ENCODE measurements at places on chromosomes 12 and 14. TPM values are rescaled to one million over a fixed set of nuclear protein-coding genes. Genes with fewer than 3 reads are reported as not detected.

CIROP gene
- total RNA-seq, result not detected

HRK gene
- total RNA-seq, result not detected

KLRK1 gene
- total RNA-seq, result 7.9 TPM

FICD gene
- 11.3 TPM for total RNA-seq

MORN3 gene
- total RNA-seq, result not detected

KLHL33 gene
- total RNA-seq, result not detected

CACNA1C gene
- 16.2 TPM for total RNA-seq

KCNK13 gene
- total RNA-seq, result not detected

SLC25A21 gene
- total RNA-seq, result not detected

GRCh38 chr14:105467249-105467941, 7.2 kb upstream of the CRIP2 start:
- no peak for DNase-seq

DNA sequence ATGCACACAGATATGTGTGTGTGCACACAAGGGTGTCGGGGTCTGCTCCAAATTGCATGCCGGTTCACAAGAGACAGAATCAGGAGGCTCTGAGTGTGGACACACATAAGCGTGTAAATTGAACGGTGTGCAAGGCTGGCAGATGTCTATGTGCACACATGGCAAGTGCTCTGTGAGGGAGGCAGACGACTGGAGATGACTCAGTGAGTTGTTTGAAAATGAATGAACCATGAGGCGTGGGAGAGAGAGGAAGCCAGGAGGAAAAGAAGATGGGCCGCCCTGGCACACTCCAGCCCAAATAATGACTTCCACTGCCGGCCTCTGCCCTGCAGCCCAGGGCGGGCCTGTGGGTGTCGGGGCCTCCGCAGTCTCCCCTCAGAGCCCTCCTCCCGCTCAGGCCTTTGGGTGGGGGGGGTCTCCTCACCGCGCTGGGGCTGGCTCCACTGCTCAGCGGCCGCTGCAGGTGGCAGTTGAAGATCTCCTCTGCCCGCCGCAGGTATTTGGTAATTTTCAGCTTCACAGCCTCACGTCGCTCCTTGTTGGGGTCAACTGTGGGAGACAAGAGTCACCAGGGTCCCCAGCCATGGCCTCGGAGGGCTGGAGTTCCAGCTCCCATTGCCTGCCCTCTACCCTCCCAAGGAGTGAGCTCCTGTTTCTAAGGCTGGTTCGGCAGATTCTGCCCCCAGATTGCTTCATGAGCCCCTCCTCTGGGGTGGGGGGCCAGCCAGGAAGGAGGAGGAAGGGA, 3.5 kb downstream of the RPS6KL1 start:
- DNase-seq, result peak; percentile 38

DNA sequence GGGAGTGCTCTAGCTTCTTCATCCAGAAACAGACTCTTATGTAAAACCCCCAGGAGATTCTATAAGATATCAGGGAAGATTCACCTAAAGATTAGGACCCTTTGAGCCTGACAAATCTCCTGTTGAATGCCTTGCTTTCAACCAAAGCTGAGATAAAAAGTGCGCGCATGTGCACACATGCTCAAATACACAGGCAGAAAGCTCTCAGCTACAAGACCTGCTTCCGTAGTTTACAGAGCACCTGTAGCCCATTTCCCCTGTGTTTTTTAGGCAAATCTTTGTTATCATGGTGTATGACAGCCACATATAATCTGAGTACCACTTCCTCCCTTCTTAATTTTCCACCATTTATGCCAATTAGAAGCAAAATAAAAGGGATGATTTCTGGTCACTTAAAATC, 866.9 kb downstream of the NRXN3 start:
- no peak for DNase-seq

DNA sequence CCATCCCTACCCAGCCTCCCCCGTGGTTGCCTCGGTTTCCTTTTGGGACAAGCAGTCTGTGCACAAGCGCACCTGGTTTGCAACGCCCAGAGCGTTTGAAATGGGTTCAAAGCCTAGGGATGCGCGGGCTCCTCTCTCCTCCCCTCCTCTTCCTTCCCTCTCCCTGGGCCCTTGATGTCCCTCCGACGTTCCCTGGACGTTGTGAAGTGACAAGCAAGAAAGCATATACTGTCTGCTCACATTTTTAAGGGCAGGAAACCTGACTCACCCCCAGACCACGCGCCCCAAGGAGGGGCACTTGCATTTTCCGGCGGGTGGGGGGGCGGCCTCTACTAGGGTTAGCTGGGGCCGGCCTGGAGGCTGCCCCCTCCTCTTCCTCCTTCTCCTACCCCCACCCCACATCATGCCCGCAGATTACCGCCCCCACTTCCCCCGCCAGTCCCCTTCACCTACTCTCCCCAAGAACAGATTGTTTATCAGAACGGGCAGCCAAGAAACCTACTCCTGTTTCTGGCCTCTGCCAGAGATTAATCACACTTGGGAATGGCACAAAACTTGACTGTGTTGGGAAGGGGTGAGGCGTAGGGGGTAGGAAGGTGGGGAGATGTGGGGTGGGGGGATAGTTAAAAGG, 9.5 kb upstream of the IRF2BPL start:
- DNase-seq, result peak; percentile 64

DNA sequence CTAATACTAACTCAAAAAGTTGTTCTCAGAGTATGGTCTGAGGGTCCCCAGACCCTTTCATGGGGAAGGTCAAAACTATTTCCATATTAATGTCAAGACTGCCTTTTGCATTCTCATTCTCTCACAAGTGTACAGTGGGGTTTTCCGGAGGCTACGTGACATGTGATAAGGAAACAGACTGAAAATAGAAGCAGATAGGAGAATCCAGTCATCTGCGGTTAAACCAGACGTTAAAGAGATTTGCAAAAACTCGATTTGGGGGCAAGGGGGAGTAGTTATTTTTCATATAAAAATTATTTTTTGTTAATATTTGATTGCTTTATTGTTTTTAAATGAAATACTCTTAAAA, 1.0 kb upstream of the NAP1L1 start:
- DNase-seq, result no peak

DNA sequence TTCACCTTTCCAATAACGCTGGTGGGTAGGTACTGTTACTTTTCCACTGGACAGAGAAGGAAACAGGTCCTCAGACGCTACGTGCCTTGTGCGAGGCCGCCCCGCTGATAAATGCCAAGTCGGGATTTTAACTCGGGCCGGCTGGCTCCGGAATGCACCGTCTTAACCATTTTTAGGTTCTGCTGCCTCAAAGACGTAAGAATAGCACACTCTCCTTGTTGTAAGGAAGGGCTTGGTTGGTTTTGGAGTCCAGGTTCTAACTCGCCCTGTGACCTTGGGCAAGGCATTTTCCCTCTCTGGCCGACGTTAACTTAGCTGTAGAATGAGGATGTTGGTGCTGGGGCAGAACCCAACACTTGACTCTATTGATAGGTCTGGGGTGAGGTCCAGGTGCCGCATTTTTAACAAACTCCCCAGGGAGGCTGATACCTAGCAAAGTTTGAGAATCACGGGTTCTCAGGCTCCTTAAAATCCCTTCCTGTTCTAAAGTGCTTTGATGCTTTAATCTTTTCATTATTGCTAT, 814 bp downstream of the ANKRD13A start:
- no peak for DNase-seq

DNA sequence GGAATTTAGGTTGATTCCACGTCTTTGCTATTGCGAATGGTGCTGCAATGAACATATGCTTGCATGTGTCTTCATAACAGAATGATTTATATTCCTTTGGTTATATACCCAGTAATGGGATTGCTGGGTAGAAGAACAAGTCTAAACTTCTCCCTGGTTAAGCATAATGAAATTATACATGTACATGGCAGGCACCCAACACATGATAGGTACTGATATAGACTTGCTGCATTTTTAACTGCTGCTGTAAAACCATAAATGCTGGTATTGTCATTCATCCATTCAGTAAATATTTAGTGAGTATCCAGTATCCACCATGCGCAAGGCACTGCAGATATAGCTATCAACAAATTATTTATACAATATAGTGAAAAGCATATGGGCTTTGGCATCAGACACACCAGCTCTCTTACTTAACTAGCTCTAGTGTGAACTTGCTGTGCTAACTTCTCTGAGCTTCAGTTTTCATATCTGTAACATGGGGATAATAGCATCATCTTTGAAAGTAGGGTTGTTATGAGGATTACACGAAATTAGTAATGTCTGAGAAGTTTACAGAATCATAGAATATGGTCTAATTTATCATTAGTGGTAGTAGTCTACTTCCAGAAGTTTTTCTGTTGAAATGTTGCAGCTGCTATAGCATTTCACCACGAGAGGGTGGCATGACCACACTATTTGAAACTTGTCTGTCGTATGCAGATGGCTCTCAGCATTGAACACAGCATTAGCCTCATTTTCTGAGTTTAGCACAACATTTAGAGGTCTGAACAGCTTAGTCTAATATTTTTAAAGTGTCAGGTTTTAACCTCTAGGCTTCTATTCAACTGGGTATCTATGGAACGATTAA, 32.0 kb upstream of the SEL1L start:
- DNase-seq, result no peak

DNA sequence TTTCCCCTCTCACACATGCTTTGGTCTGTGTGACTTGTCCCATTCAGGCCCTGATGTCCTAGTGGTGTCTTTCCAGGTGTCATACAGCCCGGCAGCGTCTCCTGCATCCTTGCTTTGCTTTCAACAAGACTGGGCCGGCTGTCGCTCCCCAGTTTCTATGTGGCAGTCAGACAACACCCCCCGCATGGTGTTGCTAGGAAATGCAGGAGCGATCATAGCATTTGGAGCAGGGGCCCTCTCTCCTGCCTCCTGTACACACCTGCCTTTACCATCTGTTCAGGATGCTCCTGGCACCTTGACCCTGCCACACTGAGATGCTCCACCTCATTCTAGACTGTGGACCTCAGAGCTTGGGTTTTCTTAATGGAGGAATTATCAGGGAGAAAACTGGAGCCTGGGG, 29.5 kb downstream of the CACNA1C start:
- no peak for DNase-seq

GRCh38 chr12:90246688-90247087, 538.0 kb upstream of the ATP2B1 start:
- no peak for DNase-seq

- no peak for DNase-seq
Observed at GRCh38 chr12:102249079-102249841, 51.6 kb upstream of the PMCH start.

GRCh38 chr12:3076730-3077571, at the start of gene TSPAN9:
Gene TSPAN9, plus strand, starts transcription at chr12:3077379. Its CDS starts 123,815 bp downstream, at chr12:3201194.
- peak; percentile 63 for DNase-seq

- DNase-seq, result peak; percentile 21
Observed at GRCh38 chr14:21894003-21894897, 220.6 kb upstream of the OR4E1 start.

DNA sequence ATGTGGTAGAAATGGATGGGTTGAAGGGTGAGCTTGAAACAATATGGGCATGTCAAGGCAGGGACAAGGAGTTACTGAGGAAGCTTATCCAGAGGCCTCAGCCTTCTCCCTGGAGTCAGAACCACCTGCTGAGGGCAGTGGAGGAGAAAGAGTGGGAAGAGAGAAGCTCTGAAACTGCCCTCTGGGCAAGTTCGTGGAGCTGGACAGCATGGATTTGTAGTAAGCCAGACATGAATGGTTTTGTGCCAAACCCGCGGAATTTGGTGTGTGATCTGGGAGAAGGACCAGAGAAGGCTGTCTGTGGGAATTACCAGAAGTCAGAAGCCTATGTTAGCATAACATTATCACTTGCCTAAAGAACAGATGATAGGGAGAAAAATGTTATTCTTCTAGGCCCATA, 164.8 kb downstream of the SLC41A2 start:
- no peak for DNase-seq

- no peak for DNase-seq
Observed at GRCh38 chr14:104700225-104700651, 10.8 kb downstream of the INF2 start.

DNA sequence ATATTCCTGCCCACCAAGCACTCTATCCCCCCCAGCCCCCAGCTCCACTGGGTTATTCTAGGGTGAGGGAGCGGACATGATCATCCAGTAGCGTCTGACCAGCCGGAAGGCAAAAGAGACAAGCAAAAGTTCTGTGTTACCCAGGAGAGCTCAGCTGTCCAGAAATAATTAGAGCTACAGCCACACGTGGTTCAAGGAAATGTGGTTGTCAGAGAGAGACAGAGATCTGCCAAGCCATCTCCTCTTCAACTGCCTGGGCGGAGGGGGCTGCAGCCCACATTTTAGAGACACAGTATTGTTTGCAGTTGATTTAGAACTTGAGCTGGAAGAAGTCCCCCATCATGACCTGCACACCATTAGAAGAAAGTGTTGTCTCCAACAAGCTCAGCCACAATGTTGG, 30.4 kb downstream of the DAO start:
- DNase-seq, result no peak

DNA sequence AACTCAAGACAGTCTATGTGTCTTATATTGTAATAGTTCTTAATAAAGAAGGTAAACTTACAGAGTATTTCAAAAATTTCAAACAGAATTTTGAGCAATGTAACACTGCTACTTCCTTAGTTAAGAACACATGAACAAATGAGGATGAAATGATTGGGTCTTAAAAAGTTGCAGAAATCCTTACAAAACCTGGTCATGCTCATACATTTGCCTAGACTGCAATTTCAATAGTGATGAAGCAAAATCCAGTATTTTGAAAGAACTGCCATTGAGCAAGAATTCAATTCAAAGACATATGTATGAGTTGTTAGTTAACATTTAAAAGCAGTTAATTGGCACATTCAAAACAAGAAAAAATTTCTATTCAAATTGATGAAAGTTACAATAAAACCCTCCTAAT, 17.8 kb upstream of the HIF1A start:
- no peak for DNase-seq

GRCh38 chr14:97219431-97220017, 422.3 kb downstream of the VRK1 start:
- no peak for DNase-seq

- DNase-seq, result no peak
Observed at GRCh38 chr14:66196670-66197069, 289.5 kb upstream of the CCDC196 start.

DNA sequence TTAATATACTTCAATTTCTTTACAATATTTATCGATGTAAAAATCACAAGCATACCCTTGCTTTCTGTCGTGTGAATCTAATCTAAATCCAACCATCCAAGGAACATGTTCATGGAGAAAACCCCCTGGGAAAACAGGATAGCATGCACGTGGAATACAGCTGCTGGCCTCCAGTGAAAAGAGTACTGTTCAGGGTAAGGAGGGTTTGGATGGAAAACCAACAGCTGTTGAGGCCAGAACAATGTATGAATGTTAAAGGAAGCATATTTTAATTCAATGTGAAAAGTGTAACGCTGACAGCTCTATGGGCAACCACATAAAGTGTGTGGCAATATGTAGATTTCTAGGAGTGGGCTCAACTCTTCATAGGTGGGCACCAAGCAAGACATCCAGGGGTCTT, 344.0 kb downstream of the TMEM132D start:
- no peak for DNase-seq

DNA sequence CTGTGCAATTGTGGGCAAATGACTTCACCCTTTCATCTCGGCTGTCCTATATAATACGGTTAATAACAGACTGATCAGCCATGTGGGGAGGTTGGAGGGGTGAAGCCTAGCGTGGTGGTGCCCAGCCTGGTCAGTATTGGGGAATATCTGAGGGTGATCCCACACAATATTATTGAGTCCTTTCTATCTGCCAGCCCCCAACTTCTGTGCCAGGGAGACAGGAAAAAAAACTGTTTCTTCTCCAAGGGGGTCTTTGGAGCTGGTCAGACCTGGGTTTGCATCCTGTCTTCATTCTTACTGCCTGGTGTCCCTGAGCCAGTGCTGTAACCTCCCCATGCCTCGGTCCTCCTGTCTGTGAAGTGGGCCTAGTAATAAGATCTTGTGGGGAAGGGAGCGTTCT, 6.5 kb downstream of the CYP46A1 start:
- no peak for DNase-seq

All from Peyer's patch (tissue), 4 donors.